Endothelial cell of coronary artery (primary cell): ENCODE measurements at places on chromosomes 2 and 18. TPM values are rescaled to one million over a fixed set of nuclear protein-coding genes. Genes with fewer than 3 reads are reported as not detected.

Gene PPM1B
- 19.7 and 22.0 TPM in 2 replicates for total RNA-seq

Gene HOXD11
- not detected in 2 replicates for total RNA-seq

Gene ASAP2
- total RNA-seq: 42.7 and 61.9 TPM in 2 replicates

Gene CXCR1
- total RNA-seq: not detected in 2 replicates

Gene VIT
- total RNA-seq: 0.09 and 0.90 TPM in 2 replicates

Gene ICOS
- not detected in 2 replicates for total RNA-seq

Gene SMCHD1
- total RNA-seq: 56.0 and 76.1 TPM in 2 replicates

Gene KCTD1
- 11.5 TPM in 2 replicates for total RNA-seq

Gene CCDC102B
- 2.5 and 2.9 TPM in 2 replicates for total RNA-seq

Gene GTF2A1L
- total RNA-seq: 0.66 TPM in 1 of 2 replicates, not detected in the other

Gene ZNF532
- 28.3 and 36.4 TPM in 2 replicates for total RNA-seq

Gene RNF138
- total RNA-seq: 26.0 and 33.5 TPM in 2 replicates

Gene DUSP2
- 0.09 and 0.54 TPM in 2 replicates for total RNA-seq

Gene MARCO
- total RNA-seq: not detected in 2 replicates

Gene DUSP19
- 1.6 and 3.3 TPM in 2 replicates for total RNA-seq

Gene STARD6
- total RNA-seq: not detected in 2 replicates

Gene CYP26B1
- total RNA-seq: 0.63 and 1.3 TPM in 2 replicates

Gene RBKS
- 0.99 and 1.0 TPM in 2 replicates for total RNA-seq

Gene ORC2
- total RNA-seq: 15.4 and 15.7 TPM in 2 replicates

Gene HOXD1
- 1.8 and 2.3 TPM in 2 replicates for total RNA-seq

Gene GALNT3
- 0.09 TPM in 2 replicates for total RNA-seq

Gene FAM228A
- total RNA-seq: 0.09 and 0.28 TPM in 2 replicates

Gene MARCHF7
- total RNA-seq: 71.7 and 80.9 TPM in 2 replicates

Gene CDK15
- not detected in 2 replicates for total RNA-seq

Gene DYSF
- total RNA-seq: 87.3 and 142 TPM in 2 replicates

Gene CTNNA2
- not detected in 2 replicates for total RNA-seq

Gene CRACDL
- total RNA-seq: 7.0 and 8.7 TPM in 2 replicates

Gene DNER
- 0.09 and 3.6 TPM in 2 replicates for total RNA-seq

Gene SALL3
- not detected in 2 replicates for total RNA-seq
